Fibroblast of mammary gland (primary cell): ENCODE measurements at places on chromosomes 2 and 18.
A peak's percentile ranks its signal among the peaks of the same experiment; 100 is the strongest.

DNA sequence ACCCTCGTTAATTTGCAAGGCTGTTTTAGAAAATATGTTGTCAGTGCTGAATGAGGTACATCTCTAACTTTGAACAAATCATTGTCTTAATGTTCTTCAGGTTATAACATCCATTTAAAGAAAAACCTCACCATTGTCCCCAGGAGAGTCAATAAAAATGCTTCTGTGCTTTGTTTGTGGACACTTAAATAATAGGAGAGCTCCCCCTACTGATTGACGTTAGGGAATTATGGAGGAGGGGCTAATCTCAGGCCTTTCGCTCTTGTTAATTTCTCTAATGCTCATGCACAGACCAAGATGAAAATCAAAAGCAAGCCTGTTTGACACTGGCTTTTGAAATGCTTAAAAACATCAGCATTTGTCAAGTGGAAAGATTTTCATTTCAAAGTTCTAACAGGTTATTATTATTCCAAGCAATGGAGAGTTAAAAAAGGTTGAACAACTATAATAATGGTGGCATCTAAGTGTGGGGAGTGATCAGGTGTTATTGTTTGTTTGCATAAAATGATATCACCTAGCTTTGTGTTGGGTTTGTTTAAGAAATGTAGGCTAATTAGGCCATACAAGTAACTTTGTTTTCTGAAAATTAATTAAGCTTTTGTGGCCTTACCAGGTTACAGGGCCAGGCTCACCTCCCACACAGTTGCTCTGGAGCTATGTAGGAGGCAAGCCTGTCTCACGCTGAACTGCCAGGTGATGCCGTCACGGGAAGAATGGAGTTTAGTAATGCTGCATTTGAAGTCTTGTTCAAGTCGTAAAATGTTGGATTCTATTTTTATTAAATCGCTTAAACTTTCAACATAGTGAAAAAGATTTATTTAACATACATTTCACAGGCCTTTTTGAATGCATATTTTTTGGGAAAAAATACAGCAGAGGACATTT, 51.7 kb upstream of the SMIM21 start:
- peak; percentile 73 for DNase-seq

- no peak for DNase-seq
Measured at GRCh38 chr2:53424902-53425301, 342.7 kb upstream of the CHAC2 start.

DNA sequence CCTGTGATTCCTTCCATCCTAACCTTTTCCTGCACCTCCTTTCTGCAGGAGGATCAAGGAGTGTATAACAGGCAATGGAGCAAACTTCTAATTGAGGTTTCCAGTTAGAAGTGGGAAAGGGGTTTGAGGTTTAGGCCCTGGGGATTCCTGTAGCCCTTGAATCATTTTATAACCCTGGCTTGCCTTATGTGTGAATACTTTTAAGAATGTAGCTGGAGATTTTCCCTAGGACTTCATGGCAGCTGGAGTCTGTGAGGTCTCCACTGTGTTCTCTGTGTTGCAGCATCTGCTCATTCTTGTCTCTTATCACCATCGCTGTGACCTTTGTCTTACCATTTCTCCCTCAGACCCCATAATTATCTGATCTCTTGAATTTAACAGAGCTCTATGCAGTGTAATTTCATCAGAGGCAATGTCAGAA, 370.2 kb upstream of the SLC14A2 start:
- DNase-seq = no peak

DNA sequence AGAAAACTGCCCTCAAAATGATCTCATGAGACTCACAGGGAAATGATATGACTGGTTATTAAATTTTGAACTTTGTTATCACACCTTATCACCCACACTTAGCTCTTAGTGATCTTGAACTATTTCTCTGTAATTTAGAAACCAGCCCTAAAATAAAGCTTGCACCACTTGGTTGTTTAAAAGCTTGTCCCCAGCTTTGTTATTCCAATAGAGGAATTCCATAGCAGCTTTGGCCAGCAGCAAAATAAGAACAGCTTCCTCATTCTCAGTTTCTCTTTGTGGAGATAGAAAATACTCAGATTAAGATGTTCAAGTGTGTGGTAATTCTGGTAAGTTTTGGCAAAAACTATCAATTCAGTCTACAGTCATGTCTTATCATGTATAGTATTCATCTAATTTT, 54.4 kb upstream of the CCDC68 start:
- DNase-seq = no peak

GRCh38 chr2:127599211-127599610, 46.7 kb upstream of the GPR17 start:
- no peak for DNase-seq

- DNase-seq = no peak
Measured at GRCh38 chr18:51164761-51165281, 32.7 kb downstream of the MEX3C start.

DNA sequence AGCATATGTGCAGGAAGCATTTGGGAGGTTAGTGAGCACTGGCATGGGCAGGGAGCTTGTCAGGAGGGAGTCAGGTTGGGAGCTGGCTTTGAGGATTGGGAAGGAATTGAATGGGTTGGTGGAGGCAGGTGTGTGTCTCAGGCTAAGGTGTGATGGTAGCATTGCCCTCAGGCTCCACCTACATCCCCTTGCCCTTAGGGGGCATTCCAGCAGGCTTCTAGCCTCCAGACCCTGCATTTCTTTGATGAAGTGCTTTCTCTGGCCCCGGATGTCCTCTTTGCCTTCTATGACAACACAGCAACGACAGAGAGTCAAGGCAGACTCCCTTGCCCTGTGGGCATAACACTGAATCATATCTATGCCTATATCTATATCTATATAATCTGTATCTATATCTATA, 13.5 kb downstream of the RHBDD1 start:
- DNase-seq = no peak

- no peak for DNase-seq
Measured at GRCh38 chr2:165793161-165793778, 777 bp downstream of the GALNT3 start.

DNA sequence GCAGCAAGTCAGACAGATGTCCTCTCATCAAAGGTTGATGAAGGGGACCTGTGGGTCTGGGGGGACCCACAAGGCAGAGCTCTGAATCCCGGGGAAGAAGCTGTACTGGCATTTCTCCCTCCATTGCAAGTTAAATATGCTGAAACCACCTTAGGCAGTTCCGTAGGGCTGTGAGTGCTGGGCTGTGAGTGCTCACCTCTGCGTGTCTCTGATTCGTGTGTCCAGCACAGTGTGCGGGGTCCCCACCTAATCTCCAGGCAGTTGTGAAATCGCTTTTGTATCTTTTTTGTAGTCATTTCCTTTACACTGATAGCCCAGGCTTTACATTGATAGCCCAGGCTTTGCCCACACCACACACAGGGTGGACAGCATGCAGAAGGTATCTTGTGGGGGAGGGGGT, 80.6 kb downstream of the MAP4K4 start:
- no peak for DNase-seq

DNA sequence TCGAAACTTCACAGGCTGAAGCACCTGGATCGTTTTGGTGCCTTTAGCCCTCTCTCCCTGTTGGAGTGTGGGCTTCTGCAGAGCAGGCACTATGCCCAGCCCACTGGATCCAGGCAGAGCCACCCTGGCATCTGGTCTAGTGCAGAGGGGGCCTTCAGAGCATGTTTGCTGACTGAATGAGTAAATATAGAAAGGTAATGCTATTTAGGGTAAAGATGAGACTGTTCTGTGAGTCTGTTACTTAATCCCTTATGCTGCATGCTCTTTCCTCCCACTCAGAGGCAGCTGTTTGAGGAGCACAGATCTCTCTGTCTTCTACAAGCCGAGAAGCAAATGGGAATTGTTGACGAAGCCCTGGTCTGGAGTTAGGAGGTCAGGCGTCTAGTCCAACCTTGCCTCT, 130.2 kb downstream of the RGPD3 start:
- DNase-seq = no peak

DNA sequence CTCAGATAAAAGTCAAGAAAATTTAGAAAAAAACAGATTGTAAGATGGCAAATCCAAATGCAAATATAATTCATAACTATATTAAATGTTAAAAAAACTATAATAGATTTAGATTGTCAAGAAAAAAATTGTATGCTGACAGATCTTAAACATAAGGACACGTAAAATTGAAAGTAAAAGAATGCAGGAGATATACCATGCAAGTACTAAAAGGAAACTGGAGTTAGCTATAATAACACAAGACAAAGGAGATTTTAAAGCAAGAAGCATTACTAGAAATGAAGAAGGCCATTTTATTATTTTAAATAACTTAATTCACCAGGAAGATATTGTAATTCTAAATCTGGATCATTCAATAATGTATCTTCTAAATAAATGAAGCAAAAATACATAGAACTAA, 48.3 kb downstream of the TTC21B start:
- no peak for DNase-seq

DNA sequence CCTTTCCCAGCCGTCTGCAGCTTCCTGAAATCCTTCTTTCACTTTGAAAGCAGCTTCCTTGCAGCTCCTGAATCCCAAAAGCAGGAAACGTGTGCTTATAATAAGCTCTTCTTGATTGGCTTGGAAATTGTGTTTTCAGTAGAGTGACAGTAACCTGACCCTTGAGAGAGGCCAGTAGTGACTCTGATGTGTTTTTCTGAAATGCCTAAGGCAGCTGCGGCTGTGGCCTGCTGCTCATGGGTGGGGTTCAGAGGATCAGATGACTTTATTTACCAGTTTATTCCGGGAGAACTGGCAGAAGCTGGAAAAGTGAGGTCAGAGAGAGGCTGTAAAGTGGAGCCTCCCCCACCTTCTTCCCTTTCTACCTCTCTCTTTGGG, 31.9 kb upstream of the RPIA start:
- peak; percentile 68 for DNase-seq

- DNase-seq = no peak
Measured at GRCh38 chr2:109258905-109259540, 130.0 kb downstream of the SH3RF3 start.

- DNase-seq = no peak
Measured at GRCh38 chr2:200306931-200307723, 634 bp downstream of the SPATS2L start.

DNA sequence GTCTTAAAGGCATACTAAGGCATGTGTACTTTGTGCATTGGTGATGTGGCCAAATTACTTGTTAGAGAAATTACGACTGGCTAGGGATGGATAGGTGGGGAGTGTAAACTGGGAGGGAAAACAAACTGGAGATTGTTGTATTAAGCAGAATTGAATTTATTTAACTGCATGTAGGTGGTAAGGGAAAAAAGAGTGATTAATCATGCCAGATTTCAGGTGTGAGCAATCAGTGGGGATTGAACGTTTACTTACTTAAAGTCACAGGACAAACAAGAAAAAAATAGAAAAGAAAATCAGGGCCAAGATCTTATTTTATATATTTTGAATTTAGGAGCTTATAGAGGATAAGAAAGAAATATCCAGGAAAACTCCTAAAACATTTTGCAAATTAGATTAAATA, 88.6 kb downstream of the GULP1 start:
- no peak for DNase-seq

- DNase-seq = no peak
Measured at GRCh38 chr2:83368916-83369315, 1090.2 kb downstream of the SUCLG1 start.

DNA sequence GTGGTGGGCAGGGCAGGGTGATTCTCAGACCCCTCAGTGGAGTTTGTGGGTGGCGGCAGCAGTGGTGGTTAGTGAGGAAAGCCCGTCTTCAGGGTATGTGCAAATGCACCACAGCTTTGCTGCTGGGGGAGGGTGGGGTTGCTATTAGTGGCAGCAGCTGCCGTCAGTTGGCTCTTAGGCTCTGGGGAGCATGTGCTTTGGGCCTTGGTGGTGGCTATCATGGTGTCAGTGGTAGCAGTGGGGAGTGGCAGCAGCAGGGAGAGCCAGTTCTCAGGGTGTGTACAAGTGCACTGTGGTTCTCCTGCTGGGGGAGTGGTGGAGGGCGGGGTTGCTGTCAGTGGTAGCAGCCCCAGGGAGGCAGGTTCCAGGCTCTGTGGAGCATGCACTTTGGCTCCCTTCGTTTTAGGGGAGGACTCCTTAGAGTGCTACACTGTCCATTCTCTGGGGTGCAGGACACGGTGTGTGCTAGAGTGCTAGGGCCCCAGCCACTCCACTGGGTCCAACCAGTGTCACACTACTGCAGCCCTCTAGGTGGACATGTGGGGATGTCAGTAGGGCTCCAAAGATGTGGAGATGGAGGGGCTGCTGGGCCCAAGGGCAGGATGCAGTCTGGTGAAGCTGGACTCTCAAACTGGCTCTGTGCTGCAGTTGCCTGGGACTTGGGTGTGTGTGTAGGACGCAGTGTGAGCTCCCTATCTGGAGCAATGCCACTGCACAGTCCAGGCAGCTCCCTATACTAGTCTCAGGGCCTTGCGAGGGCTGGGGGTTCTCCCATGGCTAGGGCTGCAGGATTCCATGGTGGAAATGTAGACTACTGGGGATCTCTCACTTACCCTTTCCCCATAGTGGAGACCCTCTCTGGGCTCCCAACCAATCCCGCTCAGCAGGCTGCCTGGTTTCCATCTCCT, 45.3 kb downstream of the ADCYAP1 start:
- no peak for DNase-seq
